ENCODE measurements at places on chromosomes 12 and 14.

- DNase-seq = no peak
These were observed 1365.7 kb downstream of the AACS start for GRCh38 chr12:126430921-126431320.

DNA sequence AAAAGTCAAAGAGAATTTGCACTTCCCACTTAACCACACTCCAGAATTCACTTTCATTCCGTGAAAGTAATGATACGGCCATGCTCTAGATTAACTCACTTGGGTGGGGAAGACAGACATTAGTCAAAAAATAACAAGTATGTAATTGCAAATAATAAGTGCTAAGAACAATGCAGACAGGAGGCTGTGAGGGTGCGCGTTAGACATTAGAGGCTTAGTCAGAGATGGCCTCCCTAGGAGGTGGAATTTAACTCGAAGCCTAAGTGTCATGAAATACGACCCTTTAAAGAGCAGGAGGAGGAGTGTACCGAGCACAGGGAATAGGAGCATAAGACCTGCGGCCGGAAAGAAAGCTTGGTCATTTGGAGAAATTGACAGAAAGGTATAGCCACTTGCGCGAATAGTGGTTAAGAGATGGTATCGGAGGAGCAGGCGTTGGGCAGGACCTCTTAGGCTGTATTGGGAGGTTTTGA is 628 bp downstream of the SNRPF start:
- DNase-seq = no peak

GRCh38 chr14:67514650-67515385 is 18.3 kb upstream of the PLEKHH1 start:
- peak; percentile 55 for DNase-seq

DNA sequence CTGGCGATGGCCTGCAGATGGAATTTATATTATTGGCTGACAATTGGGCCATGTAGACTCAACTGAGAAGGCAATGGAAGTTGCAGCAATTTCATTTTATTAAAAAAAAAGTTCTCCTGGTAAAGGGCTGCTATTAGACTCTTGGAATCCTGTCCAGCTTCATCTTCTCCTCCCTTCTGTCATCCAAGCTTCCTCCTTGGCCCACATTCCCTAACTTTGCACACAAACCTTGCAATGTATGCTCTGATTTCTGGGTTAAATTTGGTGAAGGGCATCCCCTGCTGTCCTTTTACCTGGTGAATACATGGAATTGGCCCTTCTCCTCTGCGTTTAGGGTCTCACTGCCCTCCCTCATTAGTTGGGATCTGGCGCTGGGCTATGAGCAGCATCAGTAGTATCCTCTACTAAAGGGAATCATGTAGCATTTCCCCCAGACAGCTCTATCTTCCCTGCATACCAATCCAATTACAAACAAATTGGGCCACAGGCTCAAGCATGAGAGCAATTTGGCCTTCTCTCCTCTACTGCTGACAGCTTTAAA is 336.9 kb downstream of the BMP4 start:
- DNase-seq = no peak

GRCh38 chr14:53964249-53964648 is 7.6 kb upstream of the BMP4 start:
- no peak for DNase-seq

- no peak for DNase-seq
These were observed 568.3 kb downstream of the FSCB start for GRCh38 chr14:43938588-43939281.

Data from CD4-positive, alpha-beta T cell treated with Interleukin-1 beta for 1 hour (primary cell).